ENCODE measurements at places on chromosomes 13 and 19.

- DNase-seq = no peak
Observed at GRCh38 chr19:13109361-13110098, 6.9 kb upstream of the LYL1 start.

GRCh38 chr13:62799038-62799535 is 1383.4 kb upstream of the PCDH20 start:
- no peak for DNase-seq

- no peak for DNase-seq
Observed at GRCh38 chr19:41924151-41925145, 3.8 kb downstream of the ERFL start.

DNA sequence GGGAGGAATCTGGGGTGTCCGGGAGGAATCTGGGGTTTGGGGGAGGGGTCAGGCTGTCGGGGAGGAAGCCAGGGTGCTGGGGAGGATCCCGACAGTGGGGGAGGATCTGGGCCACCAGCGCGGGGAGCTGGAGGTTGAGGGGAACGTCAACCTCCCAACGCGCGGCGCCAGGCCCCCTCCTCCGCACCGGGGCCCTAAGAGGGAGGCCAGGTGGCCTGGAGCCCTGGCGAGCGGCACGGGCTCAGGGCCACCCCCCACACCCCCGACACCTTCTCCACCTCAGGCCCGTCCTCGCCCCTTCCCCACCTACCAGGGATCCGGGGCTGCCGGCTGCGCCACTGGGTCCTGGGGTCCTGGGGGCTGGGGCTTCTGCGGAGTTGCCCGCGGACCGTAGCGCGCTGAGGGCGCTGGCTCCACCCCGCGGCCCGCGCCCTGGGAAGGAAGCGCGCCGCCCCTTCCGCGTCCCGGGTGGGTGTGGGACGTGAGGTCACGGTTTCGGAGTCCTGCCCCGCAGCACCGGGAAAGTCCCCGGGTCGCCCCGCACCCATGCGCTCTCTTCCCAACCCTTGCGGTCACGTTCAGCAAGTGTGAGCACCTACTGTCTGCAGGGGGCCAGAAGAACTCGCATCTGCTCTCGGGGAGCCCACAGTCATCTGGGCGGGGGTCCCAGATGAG is at the start of gene TICAM1:
TSS of gene TICAM1 (minus strand) at position 409 of the 675 bp plus-strand sequence. CDS start 13,335 bp downstream, outside the sequence.
- peak; percentile 84 for DNase-seq

GRCh38 chr19:10422046-10422461 is 1.7 kb downstream of the PDE4A start:
- DNase-seq = peak; percentile 70

DNA sequence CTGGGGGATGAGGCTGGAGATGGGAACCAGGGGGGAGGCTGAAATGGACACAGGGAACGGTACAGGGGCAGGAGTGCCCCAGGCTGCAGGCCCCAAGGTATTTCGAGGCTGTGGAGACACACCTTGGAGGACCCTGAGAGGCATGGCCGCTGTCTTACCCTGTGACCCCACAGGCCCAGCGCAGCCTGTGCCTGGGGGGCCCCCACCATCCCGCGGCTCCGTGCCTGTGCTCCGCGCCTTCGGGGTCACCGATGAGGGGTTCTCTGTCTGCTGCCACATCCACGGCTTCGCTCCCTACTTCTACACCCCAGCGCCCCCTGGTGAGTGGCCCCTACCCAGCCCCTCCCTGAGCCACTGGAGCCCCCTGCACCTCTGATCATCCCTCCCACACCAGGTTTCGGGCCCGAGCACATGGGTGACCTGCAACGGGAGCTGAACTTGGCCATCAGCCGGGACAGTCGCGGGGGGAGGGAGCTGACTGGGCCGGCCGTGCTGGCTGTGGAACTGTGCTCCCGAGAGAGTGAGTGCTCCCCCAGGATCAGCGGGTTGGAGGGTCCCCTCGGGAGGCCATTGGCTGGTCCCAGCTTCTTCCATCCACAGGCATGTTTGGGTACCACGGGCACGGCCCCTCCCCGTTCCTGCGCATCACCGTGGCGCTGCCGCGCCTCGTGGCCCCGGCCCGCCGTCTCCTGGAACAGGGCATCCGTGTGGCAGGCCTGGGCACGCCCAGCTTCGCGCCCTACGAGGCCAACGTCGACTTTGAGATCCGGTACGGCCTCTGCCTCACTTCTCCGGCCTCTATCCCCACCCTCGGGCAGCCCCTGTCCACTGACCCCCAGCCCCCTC is 16.9 kb upstream of the SPIB start:
- DNase-seq = no peak

GRCh38 chr19:8147582-8147978 is 1.8 kb downstream of the FBN3 start:
- no peak for DNase-seq

- peak; percentile 25 for DNase-seq
Observed at GRCh38 chr19:1813192-1814182, 1.4 kb upstream of the ATP8B3 start.

DNA sequence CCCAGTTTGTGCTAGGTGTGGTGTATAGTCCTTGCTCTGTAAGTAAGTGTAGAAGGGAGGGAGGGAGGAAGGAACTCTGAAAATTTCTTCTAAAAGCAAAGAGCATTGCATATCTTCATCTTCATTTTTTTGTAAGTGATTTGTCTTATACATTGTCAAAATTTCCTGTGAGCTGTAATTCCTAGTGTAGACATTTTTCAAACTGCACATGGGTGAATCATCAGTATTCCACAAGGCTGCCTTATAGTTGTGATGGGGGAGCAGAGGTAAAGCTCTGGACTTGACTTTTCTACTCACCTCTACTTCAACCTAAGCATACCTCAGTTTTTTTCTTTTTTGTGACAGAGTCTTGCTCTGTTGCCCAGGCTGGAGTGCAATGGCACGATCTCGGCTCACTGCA is 86.9 kb downstream of the CDK8 start:
- DNase-seq = no peak

DNA sequence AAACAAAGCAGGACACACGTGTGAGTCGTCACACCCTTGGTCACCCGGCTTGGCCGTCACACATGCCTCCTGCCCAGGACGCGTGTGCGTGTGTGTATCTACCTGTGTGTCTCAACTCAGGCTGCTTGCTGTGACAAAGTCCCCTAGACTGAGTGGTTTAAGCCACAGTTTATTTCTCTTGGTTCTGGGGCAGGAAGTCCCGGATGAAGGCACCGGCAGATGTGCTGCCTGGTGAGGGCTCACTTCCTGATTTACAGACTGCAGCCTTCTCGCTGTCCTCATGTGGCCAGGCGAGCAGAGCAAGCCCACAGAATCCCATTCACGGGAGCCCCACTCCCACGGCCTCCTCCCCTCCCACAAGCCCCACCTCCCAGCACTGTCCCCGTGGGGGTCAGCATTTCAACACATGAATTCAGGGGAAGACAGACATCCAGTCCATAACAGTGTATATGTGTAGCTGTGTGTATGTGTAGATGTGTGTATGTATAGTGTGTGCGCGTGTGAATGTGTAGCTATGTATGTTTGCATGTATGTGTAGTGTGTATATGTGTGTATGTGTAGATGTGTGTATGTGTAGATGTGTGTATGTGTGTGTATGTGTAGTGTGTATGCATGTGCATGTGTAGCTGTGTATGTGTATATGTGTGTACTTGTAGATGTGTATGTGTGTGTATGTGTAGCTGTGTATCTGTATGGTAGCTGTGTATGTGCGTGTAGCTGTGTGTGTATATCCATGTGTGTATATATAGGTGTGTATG is 51.5 kb downstream of the MCF2L start:
- no peak for DNase-seq

GRCh38 chr19:33771384-33772101 is 25.1 kb upstream of the KCTD15 start:
- DNase-seq = peak; percentile 87

- DNase-seq = no peak
Observed at GRCh38 chr13:61495648-61496047, 80.0 kb upstream of the PCDH20 start.
